LHCN-M2 (cell line): ENCODE measurements at places on chromosomes 13 and 19. TPM values are rescaled to one million over a fixed set of nuclear protein-coding genes. Genes with fewer than 3 reads are reported as not detected.
A peak's percentile ranks its signal among the peaks of the same experiment; 100 is the strongest.

GRCh38 chr13:114078461-114079451 lies 53.7 kb downstream of the RASA3 start:
- DNase-seq = peak; percentile 60

DNA sequence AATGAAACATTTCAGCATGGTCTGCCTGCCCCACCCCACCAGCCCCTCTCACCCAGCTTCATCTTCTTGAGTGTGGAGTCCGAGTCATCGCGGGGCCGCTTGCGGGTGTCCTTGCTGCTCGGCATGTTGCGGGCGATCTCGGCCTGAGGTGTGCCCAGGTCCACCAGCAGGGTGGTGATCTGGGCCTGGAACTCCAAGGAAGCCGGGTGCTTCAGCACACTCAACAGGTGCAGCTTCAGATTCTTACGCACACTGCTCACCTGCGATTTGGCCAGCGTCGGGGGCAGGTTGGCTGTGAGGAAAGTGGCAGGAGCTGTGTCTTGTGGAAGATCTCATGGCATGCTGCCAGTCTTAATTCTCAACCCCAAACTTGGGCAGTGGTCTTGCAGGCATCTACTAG lies 20.7 kb downstream of the SYMPK start:
- no peak for DNase-seq

- DNase-seq = no peak
These were observed 36.8 kb upstream of the ATP11A start for GRCh38 chr13:112653071-112653470.

ONECUT3 gene
- total RNA-seq = 0.06 TPM in 1 of 2 replicates, not detected in the other

RPS28 gene
- total RNA-seq = 119 and 242 TPM in 2 replicates

DNA sequence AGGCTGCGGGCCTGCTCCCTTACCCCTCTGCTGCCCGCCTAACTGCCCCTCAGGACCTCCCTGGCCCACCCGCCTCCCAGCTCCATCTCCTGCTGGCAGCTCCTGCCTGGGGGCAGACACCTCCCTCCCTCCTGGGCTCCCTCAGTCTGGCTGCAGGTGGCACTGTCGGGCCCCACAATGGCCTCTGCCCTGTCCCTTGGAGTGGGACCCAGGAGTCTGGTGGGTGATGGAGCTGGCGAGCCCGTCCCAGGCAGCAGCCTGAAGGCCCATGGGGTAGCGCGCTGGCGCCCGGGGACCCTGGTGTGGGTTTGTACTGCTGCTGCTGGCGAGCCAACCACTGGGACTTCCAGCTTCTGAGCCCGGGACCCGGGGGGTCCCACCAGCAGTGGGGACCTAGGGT lies 83.6 kb downstream of the KDM4B start:
- DNase-seq = no peak

DNA sequence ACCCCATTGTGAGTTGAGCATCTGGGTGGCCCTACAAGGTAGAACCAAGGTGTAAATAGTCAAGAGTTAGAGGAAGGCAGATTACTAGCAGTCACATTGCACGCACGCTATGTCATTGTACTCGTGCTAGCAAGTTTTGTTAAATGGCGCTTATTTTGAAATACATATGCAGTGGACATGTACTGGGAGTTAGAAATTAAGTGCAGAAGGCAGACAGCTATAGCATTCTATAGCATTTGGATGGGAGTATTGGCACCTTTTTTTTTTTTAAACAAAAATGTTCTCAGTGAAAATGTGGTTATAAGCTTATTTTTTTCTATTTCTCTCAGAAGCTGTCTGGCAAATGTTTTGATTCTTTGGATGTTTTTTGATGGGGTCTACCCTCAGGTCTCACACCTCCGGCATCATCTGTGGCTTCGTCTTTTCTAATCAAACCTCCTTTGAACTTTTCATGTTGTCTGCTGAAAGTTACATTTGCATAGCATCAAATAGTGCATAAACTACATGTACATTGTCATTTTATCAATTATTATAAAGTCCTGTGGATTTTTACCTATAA lies 68.1 kb downstream of the ARHGEF7 start:
- no peak for DNase-seq
